Activated CD8-positive, alpha-beta memory T cell treated with anti-CD3 and anti-CD28 coated beads, Interleukin-2, amount 50 U/mL, for 4 hours (primary cell): ENCODE measurements at places on chromosomes 2 and 18.

DNA sequence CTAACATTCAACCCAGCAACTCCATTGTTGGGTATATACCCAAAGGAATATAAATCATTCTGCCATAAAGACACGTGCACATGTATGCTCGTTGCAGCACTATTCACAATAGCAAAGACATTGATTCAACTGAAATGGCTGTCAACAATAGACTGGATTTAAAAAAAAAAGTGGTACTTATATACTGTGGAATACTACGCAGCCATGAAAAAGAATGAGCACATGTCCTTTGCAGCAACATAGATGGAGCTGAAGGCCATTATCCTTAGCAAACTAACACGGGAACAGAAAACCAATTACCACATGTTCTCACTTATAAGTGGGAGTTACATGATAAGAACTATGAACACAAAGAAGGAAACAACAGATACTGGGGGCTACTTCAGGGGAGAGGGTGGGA, 74.0 kb upstream of the FMNL2 start:
- DNase-seq: no peak

DNA sequence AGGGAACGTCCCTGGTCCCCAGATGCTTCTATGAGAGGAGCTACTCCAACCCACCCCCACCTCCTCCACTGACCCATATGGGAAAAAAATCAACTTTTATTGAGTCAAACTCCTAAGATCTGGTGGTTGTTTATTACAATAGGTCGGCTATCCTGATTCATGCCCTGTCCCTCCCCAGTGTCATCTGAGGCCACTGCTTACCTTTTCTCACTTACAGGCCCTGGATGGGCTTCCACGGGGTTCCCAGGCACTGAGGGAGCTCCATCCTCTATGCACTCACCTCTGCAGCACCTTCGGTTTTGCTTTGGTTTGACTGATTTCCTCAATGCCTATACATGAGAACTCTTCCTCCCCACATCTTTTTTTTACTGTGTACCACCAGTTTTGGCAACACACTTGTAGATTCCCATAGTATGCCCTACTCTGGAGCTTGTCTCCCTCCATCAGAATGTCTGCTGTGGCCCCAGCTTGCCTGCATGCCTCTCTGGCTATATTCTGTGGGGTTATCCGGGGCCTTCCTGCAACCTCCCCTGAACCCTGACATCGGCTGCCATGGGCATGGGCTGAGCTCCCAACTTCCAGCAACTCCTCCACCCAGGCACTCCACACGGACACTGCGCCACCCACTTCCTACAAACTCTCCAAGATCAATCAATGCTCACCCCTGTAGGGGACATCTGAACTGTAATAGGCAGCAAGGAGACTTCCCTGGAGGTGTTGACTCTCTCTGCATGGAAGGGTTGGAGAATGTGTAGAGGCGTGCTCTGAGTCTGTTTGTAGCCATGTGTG, 236.1 kb downstream of the VAPA start:
- no peak for DNase-seq

GRCh38 chr2:176093145-176093897, 800 bp downstream of the HOXD13 start:
- no peak for DNase-seq

- DNase-seq: no peak
Measured at GRCh38 chr2:234247453-234248180, 197.1 kb downstream of the SPP2 start.

DNA sequence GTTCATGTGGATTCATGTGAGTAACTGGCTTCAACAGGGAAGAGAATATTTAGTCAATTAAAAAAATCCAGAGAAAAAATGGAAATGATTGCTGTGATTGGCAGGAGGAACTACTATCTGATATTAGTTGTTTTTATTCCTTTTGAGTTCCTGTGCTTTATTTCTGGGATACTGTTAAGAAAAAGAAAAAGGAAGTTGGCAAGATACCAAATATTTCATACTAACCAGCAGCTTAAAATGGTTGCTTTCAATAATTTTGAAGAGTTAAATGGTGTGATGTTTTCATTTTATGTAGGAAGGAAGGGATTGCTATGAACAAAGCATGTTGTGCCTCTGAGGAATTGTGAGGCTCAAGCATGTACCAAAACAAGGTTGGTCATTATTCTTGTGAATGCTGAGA, 8.1 kb upstream of the MTX2 start:
- no peak for DNase-seq

GRCh38 chr2:177602611-177603164, 210.1 kb downstream of the AGPS start:
- no peak for DNase-seq

DNA sequence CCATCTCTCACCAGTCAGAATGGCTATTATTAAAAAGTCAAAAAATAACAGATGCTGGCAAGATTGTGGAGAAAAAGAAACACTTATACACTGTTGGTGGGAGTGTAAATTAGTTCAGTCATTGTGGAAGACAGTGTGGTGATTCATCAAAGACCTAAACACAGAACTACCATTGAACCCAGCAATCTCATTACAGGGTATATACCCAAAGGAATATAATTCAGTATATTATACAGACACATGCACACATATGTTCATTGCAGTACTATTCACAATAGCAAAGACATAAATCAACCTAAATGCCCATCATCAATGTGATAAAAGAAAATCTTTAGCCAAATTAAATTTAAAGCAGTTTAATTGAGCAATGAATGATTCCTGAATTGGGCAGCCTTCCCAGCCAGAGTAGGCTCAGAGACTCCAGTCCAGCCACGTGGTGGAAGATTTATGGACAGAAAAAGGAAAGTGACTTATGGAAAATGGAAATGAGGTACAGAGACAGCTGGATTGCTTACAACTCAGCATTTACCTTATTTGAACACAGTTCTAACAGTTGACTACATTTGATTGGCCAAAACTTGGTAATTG, 377.1 kb upstream of the SLC39A10 start:
- no peak for DNase-seq

GRCh38 chr2:132923787-132924186, 253.8 kb upstream of the LYPD1 start:
- DNase-seq: no peak

DNA sequence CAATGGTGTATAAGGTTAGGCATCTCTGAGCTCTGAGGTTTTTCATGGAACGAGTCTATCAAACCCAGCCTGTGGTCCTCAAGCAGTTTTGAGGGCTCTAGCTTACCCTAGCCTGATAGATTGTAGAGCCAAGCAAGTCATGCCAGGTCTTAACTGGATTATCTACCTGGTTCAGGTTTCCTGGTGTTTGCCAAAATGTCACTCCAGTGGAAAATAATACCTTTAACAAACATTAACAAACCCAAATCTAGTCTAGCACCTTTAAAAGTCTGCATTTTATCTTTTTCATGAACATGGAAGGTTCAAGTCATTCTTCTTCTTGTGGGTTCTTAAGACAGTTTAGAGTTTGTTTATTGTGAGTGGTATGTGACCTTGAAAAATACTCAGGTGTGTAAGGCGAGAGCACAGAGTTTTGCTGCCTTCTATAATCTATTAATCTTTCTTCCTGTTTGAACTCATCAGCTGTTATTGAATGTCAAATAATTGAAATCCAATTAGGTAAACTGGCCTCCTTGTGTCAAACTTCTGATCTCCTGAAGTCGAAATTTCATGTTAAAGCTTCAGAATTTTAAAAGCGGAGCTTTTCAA, 13.4 kb upstream of the ADGRF3 start:
- DNase-seq: no peak

- no peak for DNase-seq
Measured at GRCh38 chr18:48217258-48218250, 191.6 kb downstream of the ZBTB7C start.

DNA sequence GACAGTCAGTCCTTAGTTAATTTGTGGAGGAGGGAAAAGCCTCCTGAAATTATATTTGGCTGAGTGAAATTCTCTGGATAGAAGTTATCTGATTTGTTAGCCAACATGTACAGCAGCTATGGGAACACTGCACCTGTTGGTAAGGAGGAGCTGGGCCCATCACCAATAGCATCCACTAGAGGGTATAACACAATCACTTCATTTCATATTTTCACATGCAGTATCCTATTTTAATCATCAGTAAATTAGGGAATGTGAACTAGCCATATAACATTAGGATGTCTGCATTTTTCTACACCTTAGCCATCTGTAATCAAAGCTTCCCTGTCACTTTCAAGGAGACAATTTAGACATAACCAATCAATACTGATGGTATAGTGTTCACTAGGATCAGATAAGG, 818.4 kb upstream of the CDH2 start:
- DNase-seq: no peak

- no peak for DNase-seq
Measured at GRCh38 chr2:77363277-77363676, 158.9 kb downstream of the LRRTM4 start.

- no peak for DNase-seq
Measured at GRCh38 chr2:127039387-127040031, 67.4 kb downstream of the BIN1 start.

GRCh38 chr2:200640901-200641300, 55.1 kb downstream of the AOX1 start:
- DNase-seq: no peak

GRCh38 chr2:201205515-201205849, 22.5 kb downstream of the CASP10 start:
- no peak for DNase-seq

- DNase-seq: no peak
Measured at GRCh38 chr18:55886886-55887285, 298.9 kb upstream of the TCF4 start.

GRCh38 chr2:28678944-28679343, 72.7 kb upstream of the PPP1CB start:
- no peak for DNase-seq

DNA sequence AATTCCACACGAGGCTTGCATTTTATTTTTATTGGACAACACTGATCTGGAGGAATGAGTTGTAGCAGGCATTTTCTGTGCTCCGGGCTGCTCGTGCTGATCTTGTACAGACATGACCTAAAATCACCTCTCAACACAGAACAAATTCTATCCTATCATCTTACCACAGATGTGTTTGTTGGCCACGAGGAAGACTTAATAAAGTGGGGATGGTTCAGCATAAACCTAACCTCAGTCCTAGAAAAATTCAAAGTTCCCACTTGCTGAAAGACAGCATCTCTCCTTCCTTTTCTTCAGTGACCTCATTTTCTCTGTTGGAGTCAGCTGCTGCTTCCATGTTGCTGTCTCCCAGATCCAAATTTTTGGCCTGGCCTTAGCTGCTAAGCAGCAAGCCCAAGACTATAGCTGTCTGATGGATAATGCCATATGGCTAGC, 45.3 kb downstream of the RBKS start:
- DNase-seq: no peak
